ENCODE measurements at places on chromosomes 11 and 22.
A peak's percentile ranks its signal among the peaks of the same experiment; 100 is the strongest.

DNA sequence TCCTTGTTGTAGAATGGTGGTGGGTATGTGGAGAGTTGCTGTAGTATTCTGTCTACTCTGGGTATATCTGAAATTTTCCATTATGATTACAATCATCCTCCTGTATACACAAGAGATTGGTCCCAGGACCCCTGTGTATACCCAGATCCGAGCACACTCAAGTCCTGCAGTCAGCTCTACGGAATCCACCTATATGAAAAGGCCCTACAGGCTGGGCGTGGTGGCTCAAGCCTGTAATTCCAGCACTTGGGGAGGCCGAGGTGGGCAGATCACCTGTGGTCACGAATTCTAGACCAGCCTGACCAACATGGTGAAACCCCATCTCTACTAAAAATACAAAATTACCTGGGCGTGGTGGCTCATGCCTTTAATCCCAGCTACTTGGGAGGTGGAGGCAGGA, 17.2 kb downstream of the PARVA start:
- DNase-seq = no peak

DNA sequence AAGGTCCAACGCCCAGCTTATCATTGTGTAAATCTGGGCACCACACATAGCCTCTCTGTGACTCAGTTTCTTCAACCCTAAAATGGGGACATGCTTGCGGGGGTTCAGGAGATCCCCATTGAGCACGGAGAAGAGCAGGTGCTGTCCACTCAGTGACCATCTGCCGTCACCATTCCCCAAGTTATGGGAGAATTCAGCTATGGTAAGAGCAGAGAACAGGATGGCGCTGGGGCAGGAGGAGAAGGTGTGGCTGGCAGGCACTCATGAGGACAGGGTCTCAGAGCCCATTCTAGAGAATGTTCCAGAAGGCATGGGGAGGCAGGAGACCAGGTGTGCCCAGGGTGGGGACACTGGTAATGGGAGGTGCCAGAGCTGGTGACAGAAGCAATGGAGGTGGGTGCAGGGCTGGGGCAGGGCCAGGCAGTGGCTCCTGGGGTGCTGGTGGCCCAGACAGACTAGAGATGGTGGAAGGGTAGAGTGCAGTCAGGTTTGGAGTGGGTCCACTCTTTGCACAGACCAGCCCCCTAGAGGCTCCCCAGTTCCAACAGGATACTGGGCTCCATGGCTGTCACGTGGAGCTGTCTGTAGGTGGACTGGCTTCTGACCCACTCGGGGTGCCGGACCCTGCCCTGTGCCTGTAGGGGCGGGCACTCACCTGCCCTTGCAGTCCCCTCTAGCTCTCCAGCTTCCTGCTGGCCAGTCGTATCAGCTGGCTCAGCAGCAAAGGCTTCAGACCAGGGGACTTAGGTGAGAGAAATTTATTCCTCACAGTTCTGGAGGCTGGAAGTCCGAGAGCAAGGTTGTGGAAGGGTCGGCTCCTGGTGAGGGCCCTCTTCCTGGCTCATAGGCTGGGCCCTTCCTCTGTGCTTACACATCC, 84.7 kb downstream of the CDKN1C start:
- DNase-seq = peak; percentile 45

- peak; percentile 61 for DNase-seq
Measured at GRCh38 chr11:71452199-71453036, 585 bp upstream of the NADSYN1 start.

- DNase-seq = no peak
Measured at GRCh38 chr11:131449036-131450019, 78.9 kb downstream of the NTM start.

DNA sequence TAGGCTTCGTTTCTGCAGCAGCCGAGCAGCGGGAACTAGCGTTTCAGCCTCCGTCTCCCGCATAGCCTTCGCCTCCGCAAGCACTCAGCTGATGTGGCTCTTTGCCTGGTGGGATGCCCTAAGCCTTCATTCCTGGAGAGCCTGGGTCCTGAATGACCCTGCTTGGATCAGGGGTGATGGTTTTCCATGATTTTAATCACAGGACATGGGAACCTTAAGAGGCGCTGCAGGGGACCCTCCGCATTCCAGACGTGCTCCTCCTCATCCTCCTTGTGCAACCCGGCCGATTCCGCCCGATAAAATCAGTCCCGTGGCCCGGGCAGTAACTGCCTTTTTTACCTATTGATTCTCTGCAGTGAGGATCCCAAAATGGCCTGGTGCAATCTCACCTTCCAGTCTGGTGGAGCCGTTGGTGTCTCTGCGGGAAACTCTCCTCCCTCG, 8.2 kb downstream of the C11orf21 start:
- DNase-seq = peak; percentile 34

DNA sequence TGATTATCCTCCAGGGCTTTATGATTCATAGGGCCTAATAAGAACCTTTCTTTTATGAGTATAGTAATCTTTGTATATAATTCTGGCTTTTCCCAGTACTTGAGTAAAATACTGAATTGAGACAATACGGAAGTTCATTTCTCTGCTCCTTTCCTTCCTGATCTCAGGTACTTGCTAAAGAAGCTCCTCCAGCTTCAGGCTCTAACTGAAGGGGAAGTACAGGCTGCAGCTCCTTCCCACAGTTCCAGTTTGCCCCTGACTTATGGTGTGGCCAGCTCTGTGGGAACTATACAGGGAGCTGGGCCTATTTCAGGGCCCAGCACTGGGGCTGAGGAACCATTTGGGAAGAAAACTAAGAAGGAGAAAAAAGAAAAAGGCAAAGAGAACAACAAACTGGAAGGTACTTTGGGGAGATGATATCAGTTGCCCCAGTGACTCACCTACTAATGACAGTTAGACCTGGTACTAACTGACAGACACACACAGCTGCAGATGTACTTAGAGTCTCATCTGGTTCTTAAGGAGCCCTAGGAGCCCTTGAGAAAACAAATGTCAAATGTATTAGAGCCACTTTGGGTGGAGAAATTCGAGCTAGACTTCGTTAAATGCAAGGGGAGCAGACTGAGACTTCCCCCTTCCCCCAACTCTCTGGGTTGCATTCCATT, 3.0 kb downstream of the TBRG1 start:
- DNase-seq = no peak

GRCh38 chr11:44208976-44209603, 100.8 kb downstream of the ALX4 start:
- no peak for DNase-seq

DNA sequence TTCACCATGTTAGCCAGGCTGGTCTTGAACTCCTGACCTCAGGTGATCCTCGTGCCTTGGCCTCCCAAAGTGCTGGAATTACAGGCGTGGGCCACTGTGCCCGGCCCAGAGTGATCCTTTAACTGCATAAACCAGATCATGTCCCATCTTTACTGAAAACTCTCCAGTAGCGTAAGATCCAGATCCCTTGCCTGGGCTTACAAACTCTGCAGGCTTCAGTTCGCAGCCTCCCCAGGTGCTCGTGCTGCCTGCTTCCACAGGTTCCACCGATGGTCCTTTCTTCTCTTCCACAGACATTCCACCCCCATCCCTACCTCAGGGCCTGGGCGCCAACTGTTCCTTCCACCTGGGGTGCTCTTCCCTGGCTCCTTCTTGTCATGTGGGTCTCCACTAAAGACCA, 88.8 kb upstream of the SHANK2 start:
- no peak for DNase-seq

DNA sequence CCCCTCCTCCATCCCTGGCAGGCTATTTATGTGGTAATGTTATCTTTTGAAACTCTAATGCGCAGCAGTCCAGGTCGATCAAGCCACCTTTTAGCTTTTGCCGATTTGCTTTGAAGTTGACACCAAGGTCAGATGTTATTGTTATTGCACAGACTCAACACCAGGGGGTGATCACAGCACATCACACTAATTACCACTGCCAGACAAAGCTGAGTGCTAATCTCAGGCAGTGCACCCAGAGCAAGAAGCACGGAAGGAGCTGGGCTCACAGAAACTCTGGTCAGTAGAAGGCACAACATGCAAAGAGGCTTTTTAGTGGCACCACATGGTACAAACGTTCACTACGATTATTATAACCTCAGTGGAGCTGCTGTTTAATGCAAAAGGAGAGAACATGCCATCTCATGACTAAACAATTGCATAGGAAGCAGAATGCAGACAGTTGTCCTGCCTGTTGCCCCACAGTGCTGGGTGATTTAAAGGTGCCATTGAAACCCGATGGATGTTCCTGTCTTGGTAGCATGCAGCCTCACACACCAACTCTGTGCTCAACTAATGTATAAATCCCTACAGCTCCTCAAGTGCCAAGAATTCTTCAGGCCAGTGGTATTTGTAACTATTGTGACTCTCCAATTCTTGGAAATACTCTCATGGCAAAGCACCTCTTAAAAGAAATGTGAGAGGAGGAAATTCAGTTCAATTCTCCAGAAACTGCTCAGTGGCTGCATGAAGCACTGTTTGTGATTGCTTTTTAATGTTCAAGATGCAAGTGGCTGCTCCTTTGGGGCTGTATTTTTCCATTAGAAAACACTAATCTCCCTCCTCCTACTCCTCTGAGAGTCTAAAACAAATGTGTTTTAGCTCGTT, 353.9 kb upstream of the DDI1 start:
- DNase-seq = peak; percentile 51

DNA sequence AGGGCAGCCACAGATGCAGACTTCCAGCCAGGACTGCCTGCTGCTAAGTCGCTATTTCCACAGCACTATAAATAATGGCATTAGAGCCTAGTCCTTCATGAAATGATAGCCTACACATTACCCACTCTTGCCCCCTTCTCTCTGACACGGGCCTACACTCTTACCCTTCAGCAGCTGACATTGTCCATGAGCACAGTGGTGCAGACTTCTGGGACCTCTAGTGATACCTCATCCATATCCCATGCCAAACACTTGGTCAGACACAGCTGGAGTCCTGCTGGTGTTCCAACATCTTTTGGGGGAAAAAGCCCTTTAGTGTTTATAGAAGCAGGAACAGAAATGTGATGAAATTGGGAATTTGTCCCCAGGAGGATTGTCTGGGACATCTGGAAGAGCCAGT, 43.4 kb upstream of the RAB1B start:
- no peak for DNase-seq

DNA sequence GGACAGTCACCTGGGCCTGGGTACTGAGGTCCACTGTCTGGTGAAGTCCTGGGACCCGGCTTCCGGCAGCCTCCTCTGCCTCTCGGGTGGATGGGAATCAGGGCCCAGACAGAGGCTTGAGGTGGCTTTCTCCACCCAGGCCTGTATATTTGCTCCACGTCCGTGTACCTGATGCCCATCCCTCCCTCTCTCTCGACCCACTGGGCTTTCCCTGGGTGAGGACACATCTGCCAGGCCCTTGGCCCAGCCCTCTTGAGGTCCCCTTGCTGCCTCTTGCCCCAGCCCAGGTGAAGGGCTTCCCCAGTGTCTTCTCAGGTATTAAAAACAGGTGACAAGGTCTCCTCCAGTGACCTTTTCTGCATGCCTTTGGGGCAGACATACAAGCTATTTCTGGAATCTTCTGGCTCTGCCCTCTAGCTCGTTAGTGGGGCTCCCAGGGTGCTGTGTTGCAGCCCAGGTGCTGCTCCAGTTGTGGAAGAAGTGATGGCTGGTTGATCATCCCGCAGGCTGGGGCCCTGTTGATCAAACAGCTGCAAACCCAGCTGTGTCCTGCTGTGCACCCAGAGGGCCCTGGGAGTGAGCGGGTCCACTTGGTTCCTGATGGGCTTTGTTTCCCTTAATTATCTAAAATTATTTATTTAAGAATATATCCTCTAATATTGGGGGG, 25.5 kb upstream of the ACR start:
- DNase-seq = no peak

DNA sequence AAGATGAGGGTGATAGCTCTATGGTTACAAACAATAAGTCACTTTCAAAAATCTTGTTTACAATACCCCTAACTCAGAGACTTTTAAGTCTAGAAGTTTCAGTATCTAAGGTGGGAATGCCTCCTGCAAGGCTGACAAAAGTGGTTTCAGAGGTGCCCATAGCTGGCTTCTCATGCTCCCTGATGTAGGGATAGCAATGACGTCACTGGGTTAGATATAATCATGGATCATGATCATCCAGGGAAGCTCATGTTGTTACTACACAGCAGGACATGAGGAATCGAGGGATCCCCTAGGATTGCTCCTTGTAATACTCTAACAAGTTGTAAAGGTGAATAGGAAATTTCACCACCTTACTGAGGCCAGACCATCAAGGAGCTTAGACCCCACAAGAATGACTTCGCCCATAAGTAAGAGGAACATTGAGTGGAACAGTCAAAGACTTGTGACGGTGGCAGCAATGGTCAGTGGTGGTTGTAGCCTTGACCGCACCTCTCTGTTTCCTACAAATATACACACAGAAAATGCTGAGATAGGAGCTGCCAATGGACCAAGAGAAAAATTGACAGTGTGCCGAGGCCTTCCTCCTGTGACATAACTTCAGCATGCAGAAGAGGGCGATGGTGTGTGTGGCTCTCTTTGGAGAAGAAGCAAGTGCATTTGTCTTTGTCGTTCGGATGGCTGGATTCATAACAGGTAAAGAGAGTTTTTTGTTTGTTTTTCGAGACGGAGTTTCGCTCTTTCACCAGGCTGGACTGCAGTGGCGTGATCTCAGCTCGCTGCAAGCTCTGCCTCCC, 15.6 kb downstream of the APOL4 start:
- DNase-seq = no peak

GRCh38 chr11:97683733-97684132, 1293.9 kb downstream of the JRKL start:
- no peak for DNase-seq

DNA sequence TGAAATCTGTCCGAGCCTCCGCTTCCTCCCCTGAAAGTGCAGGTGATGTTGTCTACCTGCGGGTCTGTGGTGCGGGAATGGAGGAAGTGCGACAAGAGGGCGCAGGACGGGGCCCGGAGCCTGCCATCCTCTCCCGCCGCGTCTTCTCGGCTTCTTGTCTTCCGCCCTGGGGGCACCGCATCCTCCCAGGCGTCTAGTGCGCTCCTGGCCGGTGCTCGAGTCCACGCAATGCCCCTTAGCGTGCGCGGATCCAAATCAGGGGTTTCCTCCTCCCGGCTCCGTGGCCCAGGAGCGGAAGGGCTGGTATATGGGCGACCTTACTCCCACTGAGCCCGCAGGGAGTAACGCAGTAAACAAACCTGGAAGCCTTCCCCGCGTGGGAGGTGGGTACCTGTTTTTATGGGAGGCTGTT, 405 bp downstream of the SFI1 start:
- peak; percentile 73 for DNase-seq

GRCh38 chr11:64260147-64260708, 8.9 kb downstream of the PLCB3 start:
- no peak for DNase-seq

DNA sequence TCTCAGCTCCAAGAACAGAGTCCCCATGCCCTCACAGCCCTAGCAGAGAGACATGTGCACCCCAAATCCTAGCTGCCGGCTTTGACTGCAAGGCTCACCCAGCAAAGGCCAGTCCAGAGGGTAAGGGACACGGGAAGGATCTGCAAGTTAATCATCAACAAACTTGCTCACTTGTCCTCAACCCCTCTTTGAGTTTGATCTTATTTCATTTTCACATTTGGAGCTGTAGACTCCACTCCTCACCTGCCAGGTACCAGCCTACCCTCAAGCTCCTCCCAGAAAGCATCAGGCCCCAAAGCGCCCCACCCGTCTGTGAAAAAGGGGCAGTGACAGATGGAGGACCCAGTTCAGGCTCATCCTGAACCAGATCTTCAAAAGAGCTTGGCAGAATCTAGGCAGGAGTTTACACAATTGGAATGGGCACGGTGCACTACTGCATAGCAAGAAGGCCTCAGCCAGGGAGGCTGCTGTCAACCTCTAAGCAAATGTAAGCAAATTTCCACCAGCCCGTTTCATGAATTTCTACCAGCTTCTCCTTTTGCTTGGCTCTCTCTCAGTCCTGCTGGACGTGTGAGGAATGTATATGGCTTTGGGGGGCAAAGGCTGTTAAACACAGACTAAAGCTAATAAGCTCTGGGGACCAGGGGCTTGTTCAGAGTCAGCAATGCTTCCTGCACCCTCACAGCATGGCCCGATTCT, 5.5 kb downstream of the EHD1 start:
- no peak for DNase-seq

GRCh38 chr22:29147331-29147899, 58.3 kb upstream of the EMID1 start:
- no peak for DNase-seq

Measured in activated CD8-positive, alpha-beta memory T cell treated with anti-CD3 and anti-CD28 coated beads, Interleukin-2, amount 50 U/mL, for 48 hours (primary cell).